ENCODE measurements at places on chromosomes 5 and 9.

DNA sequence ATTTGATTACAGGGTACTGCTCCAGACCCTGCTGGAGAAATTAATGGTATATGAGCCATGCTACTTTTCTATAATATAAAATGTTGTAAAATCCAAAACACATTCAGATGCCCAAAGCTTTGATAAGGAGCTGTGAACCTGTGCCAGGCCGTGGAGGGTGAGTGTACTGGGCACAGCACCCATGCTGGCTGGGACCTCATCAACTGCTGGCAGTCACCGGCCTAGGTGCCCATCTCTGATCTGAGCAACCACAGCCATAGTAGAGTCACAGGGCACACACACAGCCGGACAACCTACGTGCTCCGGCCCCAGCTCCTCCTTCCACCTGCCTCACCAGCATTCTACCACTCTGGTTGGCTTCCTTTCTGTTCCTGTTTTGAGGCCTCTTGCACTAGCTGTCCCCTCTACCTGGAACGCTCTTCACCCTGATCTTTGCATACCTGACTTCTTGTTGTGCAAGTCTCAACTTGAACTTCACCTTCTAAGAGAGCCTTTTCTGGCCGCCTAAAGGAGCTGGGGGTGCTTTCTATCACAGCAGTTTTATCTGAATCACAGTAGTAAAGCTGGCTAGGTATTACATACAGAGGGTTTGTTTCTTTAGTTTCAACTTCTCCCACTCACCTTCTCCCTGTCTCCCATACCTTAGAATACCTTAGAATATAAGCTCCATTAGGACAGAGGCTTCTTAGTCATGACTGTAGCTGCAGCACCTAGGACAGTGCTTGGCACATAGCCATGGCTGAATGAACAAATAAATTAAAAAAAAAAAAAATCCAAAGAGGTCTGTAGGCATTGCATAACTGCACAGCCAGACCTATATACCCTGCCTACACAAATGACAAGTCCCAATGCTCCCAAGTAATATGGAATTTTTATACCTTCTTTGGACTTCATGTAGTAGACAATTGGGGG lies 51.7 kb downstream of the MED27 start:
- no peak for DNase-seq

- no peak for DNase-seq
Measured at GRCh38 chr5:177306674-177307543, 3.3 kb downstream of the PRELID1 start.

DNA sequence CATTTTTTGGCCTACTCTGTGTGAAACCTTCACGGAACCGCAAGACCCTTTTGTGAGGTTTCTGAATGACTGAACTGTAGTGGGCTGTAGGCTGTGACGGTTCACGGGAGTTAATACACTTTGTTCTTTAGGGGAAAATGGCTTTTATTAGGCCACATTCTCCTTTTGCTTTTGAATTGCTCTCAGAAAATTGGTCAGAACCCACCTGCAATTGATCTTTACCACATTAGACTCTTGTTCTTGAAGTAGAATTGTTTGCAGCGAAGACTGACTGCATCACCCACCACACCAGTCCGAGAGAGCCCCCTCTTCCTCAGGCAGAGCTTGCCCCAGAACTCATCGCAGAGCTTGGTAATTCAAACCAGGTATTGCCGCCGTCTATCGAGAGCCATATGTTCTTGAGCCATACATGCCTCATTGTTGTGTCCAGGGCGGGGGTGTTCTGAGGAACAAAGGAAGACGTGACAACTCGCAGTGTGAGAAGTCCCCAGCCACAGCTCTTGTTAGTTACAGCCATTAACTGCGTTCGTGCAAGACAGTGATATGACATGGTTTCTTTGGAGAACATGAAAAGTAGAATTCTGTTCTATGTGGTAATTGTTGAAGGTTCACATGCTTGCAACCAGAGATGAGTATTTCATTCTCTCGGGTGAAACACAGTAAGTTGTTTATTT lies 166.4 kb upstream of the OTULINL start:
- DNase-seq: no peak

GRCh38 chr5:95759005-95759404 lies 27.9 kb downstream of the RHOBTB3 start:
- DNase-seq: no peak

DNA sequence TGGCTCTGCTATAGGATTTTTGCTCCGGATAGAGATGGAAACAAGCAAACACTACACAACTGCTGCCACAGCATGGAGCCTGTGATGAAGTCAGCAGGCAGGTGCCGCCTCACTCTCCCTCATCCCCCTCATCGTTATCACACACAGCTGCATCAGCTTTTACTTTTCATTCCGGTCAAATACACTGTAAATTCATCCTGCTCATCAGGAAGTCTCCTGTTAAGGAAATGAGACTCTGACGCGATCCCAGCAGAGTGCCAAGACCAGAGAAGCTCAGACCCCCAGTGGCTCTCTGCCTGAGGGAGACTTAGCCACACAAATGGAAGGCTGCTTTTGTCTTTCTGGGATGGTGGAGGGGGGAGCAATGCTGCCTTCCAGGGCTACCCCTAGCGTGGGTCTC lies 270.2 kb downstream of the ELAVL2 start:
- no peak for DNase-seq

- no peak for DNase-seq
Measured at GRCh38 chr9:97441729-97442128, 29.8 kb downstream of the TDRD7 start.

- DNase-seq: no peak
Measured at GRCh38 chr9:16191691-16192402, 639.0 kb downstream of the CCDC171 start.

DNA sequence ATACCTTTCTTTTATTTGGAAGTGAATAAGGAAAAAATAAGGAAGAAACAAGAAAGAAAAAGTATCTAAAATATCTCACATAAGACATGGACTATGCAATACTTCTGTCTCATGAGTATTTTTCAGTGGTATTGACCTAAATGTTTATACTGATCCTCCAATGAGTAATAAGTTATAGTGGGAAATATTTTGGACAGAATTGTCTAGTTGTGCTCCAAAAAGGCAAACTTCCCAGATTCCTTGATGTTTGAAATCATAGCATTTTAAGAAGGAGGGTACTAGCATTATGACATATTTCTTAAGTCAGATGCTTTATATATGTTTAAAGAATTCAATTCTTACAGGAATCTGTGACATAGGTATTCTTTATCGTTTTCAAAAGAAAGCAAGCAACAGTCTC lies 34.5 kb upstream of the BASP1 start:
- no peak for DNase-seq

- DNase-seq: no peak
Measured at GRCh38 chr5:162484986-162485385, 417.4 kb downstream of the GABRG2 start.

- DNase-seq: no peak
Measured at GRCh38 chr9:93378276-93378675, 73.2 kb upstream of the FAM120A start.

DNA sequence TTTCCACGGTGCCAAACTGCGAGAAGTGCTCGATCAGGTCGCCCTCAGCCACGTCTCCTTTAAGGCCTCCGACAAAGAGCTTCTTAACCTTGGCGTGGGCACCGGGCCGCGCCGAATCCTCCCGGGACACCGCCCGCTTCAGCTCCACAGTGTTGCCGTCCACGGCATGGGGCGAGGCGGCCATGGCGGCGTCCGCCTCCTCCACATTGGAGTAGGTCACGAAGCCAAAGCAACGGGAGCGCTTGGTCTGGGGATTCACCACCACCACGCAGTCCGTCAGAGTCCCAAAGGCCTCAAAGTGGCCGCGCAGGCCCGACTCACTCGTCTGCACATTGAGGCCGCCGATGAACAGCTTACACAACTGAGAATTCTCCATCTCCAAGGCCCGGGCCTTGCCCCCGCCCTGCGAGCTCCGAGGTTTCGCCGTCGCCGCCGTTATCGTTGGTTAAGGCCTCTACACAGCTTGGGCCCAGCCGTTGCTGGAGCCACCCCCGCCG lies 424 bp downstream of the HNRNPA0 start:
- no peak for DNase-seq

DNA sequence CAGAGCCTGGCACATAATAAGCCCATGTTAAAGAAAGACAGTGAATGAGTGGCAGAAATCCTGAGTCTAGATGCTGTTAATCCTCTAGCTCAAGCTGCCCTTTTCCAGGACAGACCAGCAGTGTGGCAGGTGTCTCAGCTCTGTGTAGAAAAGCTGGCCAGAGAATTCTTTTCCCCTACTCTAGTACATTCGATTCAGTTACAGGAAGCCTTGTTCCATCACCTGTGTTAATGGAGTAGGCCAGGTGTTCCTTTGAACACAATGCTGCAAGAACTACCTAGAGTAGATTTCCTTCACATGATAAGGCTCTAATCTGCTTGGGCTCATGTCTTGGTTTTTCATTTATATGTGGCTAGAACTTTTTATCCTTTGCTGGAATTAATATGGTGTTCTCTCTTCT lies 52.5 kb downstream of the NUP214 start:
- DNase-seq: no peak

GRCh38 chr9:99137891-99138290 lies 33.0 kb downstream of the TGFBR1 start:
- no peak for DNase-seq

DNA sequence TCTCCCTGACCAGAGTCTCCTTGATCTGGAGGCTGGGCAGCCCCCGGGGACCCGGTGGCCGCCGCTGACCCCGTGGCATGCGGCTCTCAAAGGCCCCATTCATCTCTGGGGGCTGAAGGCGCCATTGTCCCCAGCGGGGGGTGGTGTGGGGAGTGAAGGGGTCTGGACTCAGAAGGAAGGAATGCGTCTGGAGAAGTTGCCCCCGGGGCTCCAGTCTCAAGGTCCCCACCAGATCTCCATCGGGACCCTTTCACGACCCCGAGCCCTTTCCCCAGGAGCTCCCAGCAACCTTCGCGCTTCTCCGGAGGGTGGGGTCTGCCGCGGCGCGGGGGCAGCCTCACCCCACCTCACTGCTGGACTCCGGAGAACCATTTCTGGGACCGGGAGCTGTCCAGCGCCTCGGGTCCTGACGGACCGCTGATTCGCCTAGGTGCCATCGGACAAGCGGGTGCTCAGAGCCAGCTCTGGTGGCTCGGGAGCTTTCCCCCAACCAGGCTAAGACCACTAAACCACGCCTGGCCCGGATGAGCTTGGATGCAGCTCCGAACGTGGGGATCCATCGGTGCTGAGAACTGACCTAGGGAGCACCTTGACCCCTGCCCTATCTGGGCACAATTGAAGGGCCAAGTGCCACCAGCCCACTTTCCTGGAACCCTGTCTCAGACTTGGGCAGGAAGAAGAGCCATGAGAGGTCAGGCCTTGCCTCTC lies 5.1 kb upstream of the PCDH1 start:
- DNase-seq: no peak

All from amygdala (tissue), 56 donors.